ENCODE measurements at places on chromosomes 1 and 21.

- H3K27ac ChIP-seq, result no peak overlapping the region
- H3K4me1 ChIP-seq, result peaks cover 7% of the 10 kb centered on the region
- no peak overlapping the region for H3K4me3 ChIP-seq
Measured at GRCh38 chr1:243580072-243580471, 270.0 kb downstream of the AKT3 start.

DNA sequence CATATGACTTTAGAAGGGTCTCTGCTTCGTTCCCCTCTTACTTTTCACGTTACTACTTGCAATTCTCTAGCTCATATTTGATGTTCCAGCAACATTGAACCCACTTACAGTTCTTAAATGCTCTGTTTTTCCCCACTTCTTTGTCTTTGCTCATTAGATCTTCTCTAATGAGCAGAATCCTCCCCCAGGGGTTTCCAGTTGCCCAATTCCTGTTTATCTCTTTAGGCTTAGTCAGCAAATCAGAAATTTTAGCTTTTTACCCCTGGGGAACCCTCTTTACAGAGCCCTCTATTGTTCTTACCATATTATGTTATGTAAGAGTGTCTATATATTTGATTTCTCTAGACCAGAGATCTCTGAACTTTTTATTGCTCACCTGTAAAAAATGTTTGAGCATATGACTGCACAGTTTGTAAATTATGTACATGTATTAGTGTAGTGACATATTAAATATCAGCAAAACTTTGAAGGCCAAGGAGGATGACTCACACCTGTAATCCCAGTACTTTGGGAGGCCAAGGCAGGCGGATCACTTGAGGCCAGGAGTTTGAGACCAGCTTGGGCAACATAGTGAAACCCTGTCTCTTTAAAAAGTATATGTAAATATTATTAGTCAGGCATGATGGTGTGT is 71.4 kb downstream of the FNBP1L start:
- peak; percentile 25 for DNase-seq
- H3K27me3 ChIP-seq, result no peaks in the 10 kb centered on the region
- H3K4me3 ChIP-seq, result no peak overlapping the region
- no peak overlapping the region for H3K27ac ChIP-seq

- no peak for DNase-seq
- H3K27ac ChIP-seq, result peak overlapping the region; percentile 52
- peaks cover 2% of the 10 kb centered on the region for H3K36me3 ChIP-seq
- peaks cover 2% of the 10 kb centered on the region for H3K4me1 ChIP-seq
- H3K27me3 ChIP-seq, result no peaks in the 10 kb centered on the region
Measured at GRCh38 chr1:161313554-161314200, 504 bp upstream of the SDHC start.

DNA sequence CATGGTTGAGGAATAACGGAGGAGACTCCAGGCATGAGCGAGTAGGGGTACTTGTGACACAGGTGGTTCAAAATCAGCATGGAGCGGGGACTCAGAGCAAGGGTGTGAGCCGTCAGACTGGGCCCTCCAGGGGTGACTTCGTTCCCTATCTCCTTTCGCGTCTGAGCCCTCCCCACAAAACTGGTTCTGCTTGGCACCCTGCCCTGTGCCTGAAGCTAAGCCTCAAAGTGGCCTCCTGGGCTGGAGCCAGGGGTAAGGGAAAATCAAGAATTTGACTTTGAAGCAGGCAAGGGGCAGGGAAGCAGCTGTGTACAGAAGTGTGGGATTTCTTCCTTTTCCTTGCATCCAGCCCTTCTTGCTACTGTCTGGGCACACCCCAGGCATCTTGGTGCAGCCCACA is 331.5 kb upstream of the AJAP1 start:
- no peaks in the 10 kb centered on the region for H3K27me3 ChIP-seq
- no peak overlapping the region for H3K27ac ChIP-seq
- no peak overlapping the region for H3K4me3 ChIP-seq
- no peaks in the 10 kb centered on the region for H3K36me3 ChIP-seq
- no peak for DNase-seq

DNA sequence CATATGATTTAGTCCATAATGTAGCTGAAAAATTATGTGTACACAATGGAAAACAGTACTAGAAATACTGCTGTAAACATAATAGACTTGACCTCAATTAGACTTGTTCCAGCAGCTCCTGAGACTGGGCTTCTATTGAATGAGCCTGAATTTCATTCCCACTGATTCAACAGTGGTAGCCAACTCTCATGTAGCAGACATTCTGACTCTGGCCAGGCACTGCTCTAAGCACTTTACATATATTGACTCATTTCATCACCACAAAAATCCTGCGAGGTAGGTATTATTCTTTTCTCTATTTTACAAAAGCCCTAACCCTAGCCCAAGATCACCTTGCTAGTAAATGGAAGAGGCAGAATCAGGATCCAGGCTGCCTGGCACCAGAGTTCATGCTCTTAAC is 12.8 kb upstream of the CTSS start:
- no peak overlapping the region for H3K27ac ChIP-seq
- H3K27me3 ChIP-seq, result no peaks in the 10 kb centered on the region
- no peaks in the 10 kb centered on the region for H3K36me3 ChIP-seq
- DNase-seq, result no peak
- H3K4me1 ChIP-seq, result no peaks in the 10 kb centered on the region
- H3K4me3 ChIP-seq, result no peak overlapping the region

DNA sequence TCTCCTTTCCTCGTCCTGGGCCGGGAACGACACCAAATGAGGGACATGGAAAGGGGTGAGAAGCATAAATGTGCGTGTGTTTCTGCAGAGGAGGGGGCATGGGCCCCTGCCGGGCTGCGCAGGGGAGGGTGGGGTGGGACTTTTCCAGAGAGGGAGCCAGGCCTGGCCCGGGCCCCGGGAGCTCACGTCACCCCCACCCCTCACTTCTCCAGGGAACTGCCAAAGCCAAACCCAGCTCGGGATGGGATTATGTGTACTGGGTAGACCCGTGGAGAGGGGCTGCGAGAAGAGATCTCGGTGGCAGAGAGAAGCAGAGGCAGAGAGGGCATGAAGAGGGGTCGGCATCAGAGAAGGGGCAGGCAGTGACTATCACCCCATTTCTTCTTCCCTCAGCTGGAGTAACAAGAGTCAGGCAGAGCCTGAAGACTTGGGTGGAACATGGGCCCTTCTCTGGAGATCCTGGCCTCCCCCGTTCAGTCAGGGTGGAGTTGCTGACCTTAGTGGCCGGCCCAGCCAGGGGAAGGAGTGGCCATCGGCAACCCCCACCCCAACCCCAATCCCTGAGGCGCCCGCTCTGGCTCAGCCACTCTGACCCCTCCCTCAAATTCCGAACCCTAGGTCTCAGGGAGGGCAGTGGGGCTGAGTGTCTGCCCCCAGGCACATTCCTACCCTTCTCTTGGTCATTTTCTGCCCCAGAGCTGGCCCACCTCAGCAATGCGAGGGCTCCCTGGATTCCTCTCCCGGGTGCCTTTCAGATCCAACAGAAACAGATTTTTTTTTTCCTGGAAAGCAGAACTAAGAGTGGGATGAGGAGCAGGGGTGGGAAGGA is 1.2 kb downstream of the ADAMTSL4 start:
- peak overlapping the region; percentile 34 for H3K4me3 ChIP-seq
- no peaks in the 10 kb centered on the region for H3K27me3 ChIP-seq
- DNase-seq, result peak; percentile 77
- peaks cover 4% of the 10 kb centered on the region for H3K36me3 ChIP-seq
- peak overlapping the region; percentile 91 for H3K27ac ChIP-seq

- H3K4me1 ChIP-seq, result no peaks in the 10 kb centered on the region
- H3K27me3 ChIP-seq, result no peaks in the 10 kb centered on the region
- no peak overlapping the region for H3K27ac ChIP-seq
- peaks cover 51% of the 10 kb centered on the region for H3K36me3 ChIP-seq
- H3K4me3 ChIP-seq, result no peak overlapping the region
Measured at GRCh38 chr1:10168912-10169514, 41.4 kb upstream of the KIF1B start.

DNA sequence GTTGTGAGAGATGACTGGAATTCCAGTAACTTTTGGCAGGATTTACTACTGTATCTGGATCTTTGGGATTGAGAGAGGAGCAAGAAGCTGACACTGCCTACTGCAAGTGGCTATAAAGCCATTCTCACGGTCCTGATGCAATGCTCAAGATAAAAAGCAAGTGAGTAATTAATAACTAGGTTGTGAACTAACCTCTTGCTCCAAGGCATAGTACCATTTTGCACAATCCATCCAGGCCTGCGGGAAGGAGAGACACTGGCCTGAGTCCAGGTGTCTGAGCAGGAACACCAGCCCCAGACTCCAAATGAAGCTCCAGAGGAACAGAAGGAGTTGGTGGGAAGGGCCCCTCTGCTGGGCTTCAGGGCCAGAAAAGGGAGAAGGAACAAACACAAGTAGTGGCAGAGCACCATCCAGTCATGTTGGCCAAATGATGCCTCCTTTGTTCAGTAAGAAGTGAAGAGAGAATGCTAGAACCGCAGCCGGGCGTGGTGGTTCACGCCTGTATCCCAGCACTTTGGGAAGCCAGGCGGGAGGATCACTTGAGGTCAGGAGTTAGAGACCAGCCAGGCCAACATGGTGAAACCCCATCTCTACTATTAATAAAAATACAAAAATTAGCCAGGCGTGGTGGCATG is 9.9 kb upstream of the SLC45A3 start:
- H3K27ac ChIP-seq, result no peak overlapping the region
- H3K36me3 ChIP-seq, result no peaks in the 10 kb centered on the region
- peak; percentile 47 for DNase-seq

- no peaks in the 10 kb centered on the region for H3K27me3 ChIP-seq
- no peaks in the 10 kb centered on the region for H3K36me3 ChIP-seq
- DNase-seq, result no peak
- peaks cover 13% of the 10 kb centered on the region for H3K4me1 ChIP-seq
Measured at GRCh38 chr1:226698659-226699058, 40.4 kb downstream of the ITPKB start.

- H3K27me3 ChIP-seq, result no peaks in the 10 kb centered on the region
- H3K4me1 ChIP-seq, result no peaks in the 10 kb centered on the region
- H3K36me3 ChIP-seq, result no peaks in the 10 kb centered on the region
- no peak overlapping the region for H3K4me3 ChIP-seq
Measured at GRCh38 chr1:230563591-230563990, 78.7 kb upstream of the COG2 start.

DNA sequence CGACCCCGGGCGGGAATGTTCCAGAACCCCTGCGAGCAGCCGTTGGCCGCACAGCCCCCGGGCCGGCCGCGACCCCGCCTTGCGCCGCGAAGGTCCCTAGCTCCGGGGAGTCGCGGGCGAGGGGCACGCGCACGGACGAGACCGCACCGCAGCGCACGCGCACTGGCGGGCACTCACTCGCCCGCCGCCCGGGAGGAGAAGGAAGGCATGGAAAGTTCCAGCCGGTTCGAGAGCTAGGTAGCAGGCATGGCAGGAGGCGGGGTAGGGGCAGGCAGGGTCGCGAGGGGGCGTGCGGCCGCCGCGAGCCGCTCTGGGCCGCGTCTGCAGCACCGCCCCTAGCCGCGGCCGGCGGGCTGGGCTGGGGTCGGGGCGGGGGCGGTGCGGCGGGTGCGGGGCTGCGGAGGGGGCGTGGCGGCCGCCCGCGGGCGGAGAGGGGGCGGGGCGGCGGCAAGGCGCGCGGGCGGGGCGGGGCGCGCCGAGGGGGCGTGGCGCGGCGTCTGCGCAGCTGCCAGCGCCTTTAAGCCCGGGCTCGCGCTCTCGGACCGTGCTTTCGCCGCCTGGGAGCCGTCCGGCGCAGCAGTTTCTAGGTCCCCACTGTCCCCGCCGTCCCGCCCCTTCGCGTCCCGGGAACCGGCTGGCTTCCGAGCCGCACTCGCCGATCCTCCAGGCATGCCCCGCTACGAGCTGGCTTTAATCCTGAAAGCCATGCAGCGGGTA is at the start of the genes MRPS6 and SLC5A3:
Gene MRPS6 (plus strand): TSS at position 547 of the 717 bp plus-strand sequence. CDS start 123 bp downstream, at position 670.
Gene SLC5A3 (plus strand): TSS at position 547 of the 717 bp plus-strand sequence. CDS start 21,621 bp downstream, outside the sequence.
- peak; percentile 79 for DNase-seq
- H3K27ac ChIP-seq, result peak within 1 kb of the TSS; percentile 94
- no peaks in the 10 kb centered on the region for H3K36me3 ChIP-seq
- peaks cover 4% of the 10 kb centered on the region for H3K4me1 ChIP-seq
- no peaks in the 10 kb centered on the region for H3K27me3 ChIP-seq

- no peaks in the 10 kb centered on the region for H3K36me3 ChIP-seq
- H3K4me1 ChIP-seq, result peaks cover 7% of the 10 kb centered on the region
- no peaks in the 10 kb centered on the region for H3K27me3 ChIP-seq
- no peak overlapping the region for H3K27ac ChIP-seq
- no peak overlapping the region for H3K4me3 ChIP-seq
Measured at GRCh38 chr21:45887788-45888187, 93.8 kb upstream of the COL6A1 start.

DNA sequence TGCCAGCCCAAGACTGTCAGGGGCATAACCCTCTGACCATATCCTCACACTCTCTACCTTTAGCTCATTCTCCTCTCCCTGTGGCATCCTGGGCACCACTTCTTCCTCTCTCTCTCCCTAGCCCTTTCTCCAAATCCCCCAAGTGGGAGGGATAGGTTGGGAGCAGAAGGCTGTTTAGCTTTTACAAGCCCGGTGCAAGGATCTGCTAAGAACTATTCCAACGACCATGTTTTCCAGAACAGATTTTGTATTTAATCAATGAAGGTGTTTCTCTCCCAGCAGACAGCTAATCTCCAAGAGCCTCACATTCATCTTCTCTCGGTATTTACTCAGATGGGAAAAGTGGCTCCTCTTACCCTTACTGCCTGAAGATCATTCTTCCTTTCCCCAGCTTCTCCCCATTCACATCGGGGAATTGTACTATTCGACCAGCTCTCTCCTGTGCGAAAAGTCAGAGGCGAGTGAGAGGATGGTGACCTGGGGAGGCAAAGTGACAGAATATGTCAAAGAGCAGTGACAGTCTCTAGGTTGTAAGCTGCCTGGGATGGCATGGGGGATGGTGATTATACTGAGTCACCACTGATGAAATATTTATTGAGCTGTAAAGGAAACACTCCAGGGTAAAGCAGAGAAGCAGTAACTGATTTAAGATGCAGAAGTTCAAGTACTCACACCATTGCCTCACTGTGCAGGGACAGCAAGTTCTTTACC is 47.0 kb upstream of the RBM15 start:
- no peaks in the 10 kb centered on the region for H3K4me1 ChIP-seq
- H3K27me3 ChIP-seq, result no peaks in the 10 kb centered on the region
- H3K4me3 ChIP-seq, result no peak overlapping the region
- no peaks in the 10 kb centered on the region for H3K36me3 ChIP-seq

GRCh38 chr1:119324198-119324597 is 44.4 kb upstream of the HAO2 start:
- no peak overlapping the region for H3K4me3 ChIP-seq
- no peak overlapping the region for H3K27ac ChIP-seq
- no peaks in the 10 kb centered on the region for H3K36me3 ChIP-seq

DNA sequence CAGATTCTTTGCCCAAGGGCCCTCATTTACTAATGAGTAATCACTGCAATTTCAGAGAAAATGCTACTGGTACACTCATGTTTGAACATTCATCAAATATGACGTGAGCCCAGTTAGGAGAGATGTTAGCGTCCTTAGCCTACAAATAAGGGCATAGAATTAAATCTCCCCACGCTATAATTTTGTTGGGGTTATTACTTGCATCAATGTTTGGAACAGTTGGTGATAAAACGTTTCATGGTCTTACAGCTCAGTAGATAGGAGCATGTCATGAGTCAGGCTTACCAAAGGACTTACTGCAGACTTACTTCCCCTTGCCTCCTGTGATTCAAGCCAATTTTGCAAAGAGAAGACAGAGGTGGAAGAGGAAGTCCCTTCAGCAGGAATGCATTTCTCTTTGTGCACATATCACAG is 304.0 kb downstream of the KIF26B start:
- peaks cover 4% of the 10 kb centered on the region for H3K36me3 ChIP-seq
- H3K27ac ChIP-seq, result peak overlapping the region; percentile 63
- H3K4me1 ChIP-seq, result peaks cover 23% of the 10 kb centered on the region
- H3K27me3 ChIP-seq, result no peaks in the 10 kb centered on the region
- DNase-seq, result peak; percentile 95
